ENCODE measurements at places on chromosomes 12 and 14.

GRCh38 chr12:124388679-124389137 lies 93.8 kb downstream of the RFLNA start:
- DNase-seq = no peak

- DNase-seq = no peak
These were observed 133.2 kb downstream of the SCARB1 start for GRCh38 chr12:124730455-124730932.

GRCh38 chr12:21831791-21832344 lies 57.4 kb upstream of the KCNJ8 start:
- no peak for DNase-seq

- DNase-seq = no peak
These were observed 65.1 kb downstream of the ITPR2 start for GRCh38 chr12:26767865-26768264.

- DNase-seq = no peak
These were observed 214.5 kb downstream of the PCNX1 start for GRCh38 chr14:71121711-71122110.

- DNase-seq = no peak
These were observed 240.5 kb upstream of the DAAM1 start for GRCh38 chr14:58947814-58948445.

- no peak for DNase-seq
These were observed 1145.8 kb downstream of the GALC start for GRCh38 chr14:86847140-86847539.

DNA sequence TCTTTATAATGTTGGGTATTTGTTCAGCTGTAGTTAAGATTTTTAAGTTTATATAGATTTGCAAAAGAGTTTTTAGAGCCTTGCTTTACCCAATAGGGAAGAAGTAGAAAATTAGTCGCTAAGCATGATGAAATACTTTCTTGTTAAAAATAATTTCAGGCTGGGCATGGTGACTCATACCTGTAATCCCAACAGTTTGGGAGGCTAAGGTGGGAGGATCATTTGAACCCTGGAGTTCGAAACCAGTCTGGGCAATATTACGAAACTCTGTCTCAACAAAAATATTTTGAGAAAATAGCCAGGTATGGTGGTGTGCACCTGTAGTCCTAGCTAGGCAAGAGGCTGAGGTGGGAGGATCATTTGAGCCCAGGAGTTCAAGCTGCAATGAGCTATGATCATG lies 18.7 kb upstream of the SCFD1 start:
- no peak for DNase-seq

DNA sequence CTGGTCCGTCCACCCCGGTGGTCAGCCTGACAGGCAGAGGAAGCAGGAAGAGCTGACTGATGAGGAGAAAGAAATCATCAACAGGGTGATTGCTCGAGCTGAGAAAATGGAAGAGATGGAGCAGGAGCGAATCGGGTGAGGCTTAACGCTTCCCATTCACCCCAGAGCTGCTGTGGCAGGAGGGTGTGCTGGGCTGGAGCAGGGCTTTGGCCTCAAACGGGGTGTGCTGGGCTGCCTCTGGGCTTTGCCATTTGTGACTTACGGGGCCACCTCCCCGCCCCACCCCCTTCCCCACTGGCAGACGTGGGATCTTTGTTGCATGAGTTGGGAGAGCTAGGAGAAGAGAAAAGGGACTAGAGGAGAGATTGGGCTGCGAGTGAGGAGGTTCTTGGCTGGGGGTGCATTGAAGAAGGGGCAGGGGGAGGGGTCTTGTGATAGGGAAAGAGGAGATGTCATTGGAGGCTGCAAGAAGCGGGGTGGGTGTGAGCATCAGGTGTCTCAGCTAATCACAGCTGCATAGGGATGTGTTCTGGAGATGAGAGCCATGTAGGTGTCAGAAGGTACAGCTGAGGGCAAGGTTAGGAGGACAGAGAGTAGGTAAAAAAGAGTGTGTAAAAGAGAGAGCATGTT lies 56.3 kb downstream of the RPH3A start:
- DNase-seq = no peak

DNA sequence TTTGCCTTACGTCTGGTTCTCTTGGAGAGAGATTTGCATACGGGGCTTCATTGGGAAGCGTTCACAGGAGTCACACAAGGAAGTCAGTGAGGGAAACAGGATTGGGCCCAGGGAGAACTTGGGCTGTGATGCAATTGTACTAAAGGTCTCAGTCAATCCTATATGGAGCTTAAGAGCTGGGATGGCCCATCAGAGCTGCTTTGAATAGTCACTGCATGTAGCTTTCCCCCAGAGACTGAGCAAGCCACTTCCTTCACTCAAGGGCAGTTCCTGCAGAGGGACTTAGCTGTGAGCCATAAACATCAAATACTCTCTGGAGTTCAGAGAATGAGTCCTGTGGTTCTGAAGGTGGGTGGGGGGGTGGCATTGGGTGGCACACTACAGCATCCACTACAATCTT lies 605.4 kb downstream of the MED13L start:
- DNase-seq = no peak

Measured in hematopoietic multipotent progenitor cell treated with erythropoietin and hydrocortisone succinate and interleukin-3 and kit ligand, for 15 days (in vitro differentiated cells).